Stimulated activated CD4-positive, alpha-beta T cell treated with anti-CD3 and anti-CD28 coated beads, Interleukin-2, amount 100 ng/mL, for 4 hours (primary cell): ENCODE measurements at places on chromosomes 2 and 18.

DNA sequence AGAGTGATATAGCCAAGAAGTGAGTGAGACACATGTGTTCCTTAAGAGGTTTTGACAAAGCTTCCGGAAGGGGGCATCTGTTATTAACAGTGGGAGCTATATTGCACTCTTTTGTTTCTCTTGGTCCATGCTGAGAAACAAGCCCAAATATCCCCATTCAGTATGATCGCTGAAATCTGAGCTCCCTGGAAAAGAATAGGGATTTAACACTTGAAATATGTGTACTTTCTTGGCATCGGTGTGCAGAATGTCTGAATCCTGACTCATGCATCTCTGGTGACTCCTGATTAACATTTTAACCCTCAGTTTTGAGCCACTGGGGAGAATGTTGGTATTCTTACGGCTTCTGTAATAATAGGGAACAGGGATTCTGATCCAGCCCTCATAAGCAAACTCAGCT lies 448.1 kb downstream of the TSN start:
- DNase-seq: no peak

GRCh38 chr2:107132070-107132469 lies 246.1 kb upstream of the ST6GAL2 start:
- DNase-seq: no peak

GRCh38 chr18:66994790-66995189 lies 390.9 kb upstream of the CDH19 start:
- DNase-seq: no peak

- DNase-seq: no peak
Measured at GRCh38 chr2:37226863-37227262, 4.5 kb downstream of the CEBPZ start.

GRCh38 chr2:147636238-147636882 lies 208.5 kb upstream of the ACVR2A start:
- DNase-seq: no peak
